ENCODE measurements at places on chromosomes 7 and 10.

DNA sequence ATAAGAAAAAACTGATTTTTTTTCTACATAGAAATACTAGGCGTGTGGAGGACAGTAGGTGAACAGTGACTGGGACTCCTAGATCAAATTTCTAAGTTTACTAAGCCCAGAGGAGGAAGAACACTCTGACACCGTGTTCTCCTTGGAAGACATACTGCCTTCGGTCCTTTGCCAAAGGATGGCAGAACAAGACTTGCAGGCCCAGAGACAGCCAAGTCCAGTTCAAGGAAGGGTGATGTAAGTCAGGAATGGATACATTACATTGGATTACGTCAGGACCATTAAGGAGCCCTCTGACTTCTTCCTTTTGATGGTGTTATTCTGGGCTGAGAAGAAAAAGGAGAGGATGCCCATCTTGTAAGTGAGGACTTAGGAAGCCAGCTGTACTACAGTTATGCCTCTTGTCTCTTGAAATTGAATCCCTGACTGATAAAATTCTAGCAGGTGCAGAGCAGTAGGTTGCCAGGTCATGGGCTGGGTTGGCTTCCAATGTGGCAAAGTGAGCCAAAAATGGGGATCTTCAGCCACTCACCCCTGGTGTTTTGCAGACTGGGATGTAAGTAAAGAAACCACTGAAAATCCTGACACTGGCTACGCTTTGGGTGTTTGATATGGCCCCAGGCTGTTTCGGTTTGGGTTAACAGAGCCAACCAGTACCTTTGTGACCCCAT lies 45.1 kb downstream of the RELN start:
- DNase-seq: no peak

DNA sequence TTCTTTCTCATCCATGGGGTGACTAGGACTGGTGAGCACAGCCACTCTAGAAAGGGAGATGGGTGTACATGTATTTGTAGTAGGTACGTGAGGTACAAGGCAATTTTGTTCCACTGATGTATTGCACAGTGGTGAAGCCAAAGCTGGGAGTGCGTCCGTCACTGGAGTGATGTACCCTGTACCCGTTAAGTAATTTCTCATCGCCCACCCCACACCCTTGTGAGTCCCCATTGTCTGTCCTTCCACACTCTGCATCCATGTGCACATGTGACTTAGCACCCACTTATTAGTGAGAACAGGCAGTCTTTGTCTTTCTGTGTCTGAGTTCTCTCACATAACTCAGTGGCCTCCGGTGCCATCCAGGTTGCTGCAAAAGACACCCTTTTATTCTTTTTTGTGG lies 658.3 kb downstream of the SDK1 start:
- DNase-seq: no peak

GRCh38 chr7:1093916-1094508 lies 6.1 kb downstream of the GPER1 start:
- no peak for DNase-seq

DNA sequence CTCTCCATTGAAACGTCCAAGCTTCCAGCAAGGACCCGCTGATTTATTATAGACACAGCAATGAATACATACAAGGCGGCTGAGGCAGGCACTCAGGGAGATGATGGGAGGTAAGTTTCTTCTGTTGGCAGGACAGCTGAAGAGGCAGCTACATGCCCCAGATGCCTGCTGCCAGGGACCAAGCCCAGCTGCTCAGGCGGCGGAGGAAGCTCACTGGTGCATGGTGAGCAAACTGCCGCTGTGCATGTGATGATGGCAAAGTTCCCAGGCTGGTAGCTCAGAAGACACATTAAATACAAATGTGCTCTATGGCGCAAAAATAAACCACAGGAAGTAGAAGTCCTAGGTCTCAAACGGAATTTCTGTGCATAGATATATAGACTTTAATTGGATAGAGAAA lies 2.3 kb downstream of the DNTT start:
- no peak for DNase-seq

- no peak for DNase-seq
Observed at GRCh38 chr10:130871406-130871805, 440.1 kb downstream of the TCERG1L start.

DNA sequence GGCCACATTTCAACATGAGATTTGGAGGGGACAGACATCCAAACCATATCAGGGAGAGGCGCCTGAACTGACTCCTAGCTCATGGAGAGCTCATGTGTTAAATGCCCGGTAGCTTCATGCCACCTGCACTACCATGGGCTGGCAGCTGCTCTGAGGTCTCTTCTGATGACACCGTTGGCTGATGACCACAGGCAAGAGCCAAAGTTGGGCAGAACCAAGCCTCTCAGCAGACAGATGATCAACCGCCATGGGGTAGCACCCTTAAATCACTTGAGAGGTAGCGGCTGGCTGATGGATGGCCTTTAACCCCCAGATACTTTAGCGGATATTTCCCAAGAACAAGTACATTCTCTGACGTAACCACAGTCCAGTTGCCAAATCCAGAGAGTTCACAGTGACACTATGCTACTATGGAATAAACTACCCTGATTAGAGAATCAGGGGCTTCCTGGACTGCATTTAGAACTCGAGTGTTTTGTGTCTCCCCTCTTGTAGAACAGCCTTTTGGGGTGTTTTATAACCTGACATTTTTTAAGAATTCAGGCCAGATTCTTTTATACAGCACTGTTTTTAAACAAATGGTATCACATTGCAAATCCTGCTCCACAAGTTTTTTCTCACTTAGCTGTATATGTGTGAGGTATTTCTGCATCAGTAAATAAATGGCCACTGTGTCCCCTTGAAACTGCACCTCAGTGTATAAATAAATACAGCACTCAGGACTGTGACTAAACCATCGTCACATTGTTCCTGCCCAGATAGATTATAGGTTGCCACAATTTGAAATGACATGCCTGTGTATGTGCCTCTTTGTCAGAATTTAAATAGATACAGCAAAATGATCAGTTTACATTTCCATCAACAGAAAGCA lies 30.8 kb upstream of the DRGX start:
- no peak for DNase-seq

Measured in cortex of kidney (tissue), 1 donor.